ENCODE measurements at places on chromosomes 16 and 17.

DNA sequence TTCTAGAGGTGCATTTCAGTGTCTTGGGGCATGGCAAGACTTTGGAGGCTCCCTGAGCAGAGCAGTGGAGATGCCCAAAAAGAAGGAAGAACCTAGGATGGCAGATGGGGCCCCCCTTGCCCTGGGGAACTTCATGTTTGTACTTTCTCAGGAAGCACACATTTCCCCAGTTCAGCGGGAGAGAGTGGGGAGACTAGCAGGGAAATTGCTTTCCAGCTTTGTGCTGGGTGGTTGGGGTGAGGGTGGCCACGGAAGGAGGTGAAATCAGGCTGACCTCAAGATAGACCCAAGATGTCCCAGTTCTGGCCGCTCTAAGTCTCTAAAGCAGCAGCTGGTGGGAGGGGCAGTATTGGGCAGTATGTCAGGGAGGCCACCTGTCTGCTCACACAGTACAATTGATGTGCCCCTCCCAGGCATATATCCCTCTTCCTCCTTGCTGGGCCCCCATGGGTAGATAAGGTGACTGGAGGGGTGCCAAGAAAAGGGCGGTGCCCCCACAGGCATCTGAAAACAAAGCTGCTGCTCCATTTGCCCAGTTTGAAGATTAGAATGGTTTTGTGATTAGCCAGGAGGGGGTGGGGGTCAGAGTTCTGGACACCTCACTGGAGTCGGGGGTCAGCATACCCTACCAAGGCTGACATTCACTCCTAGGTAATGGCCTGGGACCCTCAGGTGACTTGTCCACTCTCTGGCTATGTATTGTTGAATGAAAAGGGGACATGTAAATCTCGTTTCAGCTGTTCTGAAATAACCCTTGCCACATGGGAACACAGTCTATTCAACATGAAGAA, 17.1 kb upstream of the NAGLU start:
- no peak for DNase-seq

GRCh38 chr17:1362065-1362848, 37.8 kb downstream of the YWHAE start:
- DNase-seq, result no peak

GRCh38 chr16:30758988-30759491, 2.8 kb downstream of the CFAP119 start:
- no peak for DNase-seq

- no peak for DNase-seq
Observed at GRCh38 chr17:82914375-82914774, 74.6 kb upstream of the ZNF750 start.

GRCh38 chr17:12522743-12523183, 142.9 kb upstream of the MYOCD start:
- DNase-seq, result peak; percentile 89

- no peak for DNase-seq
Observed at GRCh38 chr17:20145567-20145966, 136.4 kb downstream of the SPECC1 start.

DNA sequence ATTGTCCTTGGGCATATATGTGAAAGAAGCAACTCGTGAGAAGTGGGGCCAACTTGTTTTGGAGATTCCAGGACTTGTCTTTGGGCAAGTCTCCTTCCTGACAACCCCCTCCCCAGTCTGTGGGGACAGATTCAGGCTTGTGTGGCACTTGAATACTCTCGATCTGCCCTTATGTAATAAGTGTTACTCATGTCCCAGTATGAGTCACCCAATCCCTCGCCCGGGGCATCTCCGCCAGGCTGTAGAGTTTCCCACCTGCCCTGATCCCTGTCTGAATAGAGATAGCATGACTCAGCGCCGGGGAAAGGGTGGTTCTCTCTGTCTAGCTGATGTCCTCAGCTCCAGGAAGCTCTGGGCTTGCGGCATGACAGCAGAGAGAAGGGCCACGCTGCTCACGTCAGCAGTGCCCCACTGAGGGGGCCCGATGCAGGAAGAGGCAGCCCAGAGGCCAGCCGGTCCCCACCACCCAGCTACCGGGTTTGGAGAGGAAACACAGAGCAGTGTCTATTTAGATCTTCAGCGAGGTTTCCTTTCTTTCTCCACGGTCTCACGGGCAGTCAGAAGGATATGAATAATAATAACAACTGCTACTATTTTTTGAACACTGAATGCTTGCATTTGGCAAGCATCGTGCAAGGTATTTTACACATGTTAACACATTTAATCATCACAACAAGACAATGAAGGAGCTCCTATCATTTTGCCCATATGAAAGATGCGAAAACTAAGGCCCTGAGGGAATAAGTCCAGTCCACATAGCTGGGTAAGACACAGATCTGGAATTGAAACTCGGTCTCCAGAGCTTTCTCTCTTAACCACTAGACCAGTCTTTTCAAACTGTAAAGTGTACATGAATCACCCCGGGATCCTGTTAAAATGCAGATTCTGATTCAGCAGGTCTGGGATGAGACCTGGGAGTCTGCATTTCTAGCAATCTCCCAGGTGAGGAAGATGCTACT, 426.7 kb upstream of the MAF start:
- peak; percentile 62 for DNase-seq

DNA sequence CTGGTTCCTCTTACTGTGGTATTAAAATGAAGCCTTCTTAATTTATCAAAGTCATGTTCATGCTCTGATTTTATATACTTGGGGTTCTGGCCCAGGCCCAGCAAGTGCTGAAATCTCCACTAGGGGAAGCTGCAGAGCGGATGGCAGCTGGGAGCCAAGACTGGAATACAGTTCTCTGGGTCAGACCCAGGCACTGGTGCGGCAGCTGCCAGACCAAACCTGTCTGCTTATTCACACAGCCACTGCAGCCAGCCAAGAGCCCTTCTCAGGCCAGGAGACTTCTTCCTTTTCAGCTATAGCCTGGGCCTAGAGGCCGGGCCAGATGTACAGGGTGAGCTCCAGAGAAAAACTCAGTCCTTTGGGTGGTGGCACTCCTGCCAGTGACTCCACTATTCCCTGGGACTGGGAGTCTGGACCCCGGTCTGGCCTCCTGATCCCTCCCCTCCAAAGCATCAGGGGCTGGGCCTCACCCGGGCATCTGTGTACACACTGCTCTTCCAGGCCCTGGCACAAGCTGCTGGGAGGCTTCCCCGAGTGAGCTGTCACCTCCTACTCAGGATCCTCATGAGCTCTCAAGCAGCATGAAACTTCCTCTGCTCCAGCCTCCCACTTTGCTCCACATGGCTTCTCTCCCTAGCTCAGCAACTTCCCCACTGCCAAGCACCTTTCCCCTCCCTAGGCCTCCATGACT, 24.4 kb downstream of the ATP6V0D1 start:
- DNase-seq, result no peak

DNA sequence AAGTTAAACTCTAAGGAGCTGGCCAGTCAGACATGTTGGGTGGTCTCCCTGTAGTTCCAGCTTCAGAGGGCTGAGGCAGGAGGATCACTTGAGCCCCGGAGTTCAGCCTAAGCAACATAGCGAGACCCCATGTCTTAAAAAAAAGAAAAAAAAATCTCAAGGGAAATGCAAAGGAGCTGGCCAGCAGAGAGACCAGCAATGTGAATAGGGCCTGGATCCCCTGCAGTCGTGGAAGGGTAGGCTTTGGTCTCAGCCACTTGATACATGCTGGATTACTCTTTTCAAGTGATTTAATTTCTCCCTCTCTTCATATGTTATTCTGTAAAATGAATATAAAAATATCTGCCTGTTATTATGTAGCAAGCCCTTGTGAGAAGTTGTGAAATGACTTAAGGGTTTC, 207.7 kb downstream of the SPECC1 start:
- DNase-seq, result no peak

GRCh38 chr16:1610899-1611632, 806 bp downstream of the IFT140 start:
- no peak for DNase-seq

- DNase-seq, result no peak
Observed at GRCh38 chr17:11561281-11561680, 37.0 kb upstream of the DNAH9 start.

DNA sequence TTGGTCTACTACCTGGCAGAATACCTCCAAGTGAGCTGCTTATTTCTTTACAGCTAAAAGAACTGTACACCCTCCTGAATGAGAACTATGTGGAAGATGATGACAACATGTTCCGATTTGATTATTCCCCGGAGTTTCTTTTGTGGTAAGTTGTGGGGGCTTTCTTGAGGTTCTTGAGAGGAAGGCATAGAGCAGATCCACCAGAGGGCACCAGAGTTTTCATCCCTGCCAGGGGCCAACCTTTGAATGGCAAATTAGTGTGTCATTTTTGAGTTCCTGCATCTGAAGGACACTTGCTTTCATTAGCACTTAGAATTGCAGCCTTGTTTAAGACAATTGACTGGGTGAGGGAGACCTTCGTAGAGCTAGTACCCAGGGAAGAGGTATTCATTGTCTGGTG, 35.0 kb downstream of the NMT1 start:
- no peak for DNase-seq

DNA sequence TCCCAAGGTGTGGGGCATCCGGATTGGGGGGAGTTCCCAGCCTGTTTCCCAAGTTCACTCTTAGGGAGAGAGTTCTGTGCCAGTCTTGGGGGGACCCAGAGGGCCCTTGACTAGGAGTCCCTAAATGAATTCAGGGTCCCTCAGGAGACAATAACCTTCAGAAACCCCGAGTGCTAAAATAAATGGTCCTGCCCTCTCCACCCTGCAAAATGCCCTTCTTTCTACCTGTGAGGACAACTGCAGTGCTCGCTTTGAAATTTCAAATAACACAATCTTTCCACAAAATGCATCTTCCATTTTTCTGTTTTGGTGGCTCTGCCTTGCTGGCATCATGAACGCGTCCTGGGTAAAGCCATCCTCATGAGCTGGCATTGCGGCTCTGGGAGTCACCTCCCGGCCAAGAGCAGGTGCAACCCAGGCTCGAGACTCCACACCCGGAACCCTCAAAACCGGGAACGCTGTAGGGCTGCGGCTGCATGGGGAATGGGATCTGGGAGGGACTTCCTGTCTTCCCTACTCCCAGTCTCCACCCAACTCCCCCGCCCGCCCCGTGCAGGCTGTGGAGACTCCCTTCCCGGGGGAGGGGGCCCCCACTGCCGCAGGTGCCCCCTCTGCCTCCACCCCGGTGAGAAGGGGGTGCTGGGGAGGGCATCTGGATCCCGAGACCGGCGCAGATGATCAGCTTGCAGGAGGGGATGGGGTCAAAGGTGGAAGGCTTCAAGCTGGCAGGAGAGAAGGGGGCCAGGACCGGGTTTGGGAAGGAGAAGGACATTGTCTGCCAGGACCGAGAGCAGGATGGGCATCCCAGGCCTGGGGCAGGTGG, at the start of gene ZNF205:
Gene ZNF205 (plus strand): TSS at position 529 of the 823 bp plus-strand sequence. CDS start 845 bp downstream, outside the sequence.
- no peak for DNase-seq

GRCh38 chr16:62760398-62760797, 724.2 kb upstream of the CDH8 start:
- DNase-seq, result no peak

DNA sequence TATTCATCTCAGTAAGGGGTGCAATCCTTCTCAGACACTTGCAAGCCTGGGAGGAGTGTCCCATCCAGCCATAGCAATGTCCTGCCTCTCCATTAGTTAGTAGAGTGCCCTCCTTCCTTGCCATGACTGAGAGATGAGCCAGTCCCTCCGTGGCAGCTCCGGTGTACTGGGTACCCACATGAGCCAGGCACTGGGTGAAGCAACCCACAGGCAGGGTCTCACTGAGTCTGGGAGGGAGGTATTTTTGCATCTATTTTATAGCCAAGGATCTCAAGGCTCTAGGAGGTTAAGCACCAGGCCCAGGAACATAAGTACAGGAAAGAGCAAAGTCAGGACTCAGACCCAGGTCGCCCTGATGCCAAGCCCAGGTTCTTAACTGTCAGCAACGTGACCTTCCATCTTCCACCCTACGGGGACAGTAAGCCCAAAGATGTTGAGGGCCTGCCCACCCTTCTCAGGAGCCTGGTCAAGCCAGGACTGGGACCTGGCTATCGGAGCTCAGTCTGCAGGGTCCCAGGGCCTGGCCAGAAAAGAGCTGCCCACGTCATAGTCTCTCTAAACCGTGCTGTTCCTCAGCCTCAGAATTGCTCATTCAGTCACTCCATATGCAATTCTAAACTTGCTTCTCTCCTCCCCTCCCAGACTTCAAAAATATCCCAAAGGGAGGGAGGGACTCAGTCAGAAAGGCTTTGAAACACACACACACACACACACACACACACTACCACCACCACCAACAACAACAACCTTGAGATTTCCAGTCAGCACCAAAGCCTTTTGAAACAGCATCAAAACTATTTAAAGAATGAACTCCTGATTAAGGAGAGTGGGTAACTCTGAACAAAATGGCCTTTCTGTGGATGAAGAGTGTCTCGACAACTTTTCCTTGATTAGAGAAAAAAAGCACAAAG, 16.6 kb downstream of the NOS2 start:
- no peak for DNase-seq

DNA sequence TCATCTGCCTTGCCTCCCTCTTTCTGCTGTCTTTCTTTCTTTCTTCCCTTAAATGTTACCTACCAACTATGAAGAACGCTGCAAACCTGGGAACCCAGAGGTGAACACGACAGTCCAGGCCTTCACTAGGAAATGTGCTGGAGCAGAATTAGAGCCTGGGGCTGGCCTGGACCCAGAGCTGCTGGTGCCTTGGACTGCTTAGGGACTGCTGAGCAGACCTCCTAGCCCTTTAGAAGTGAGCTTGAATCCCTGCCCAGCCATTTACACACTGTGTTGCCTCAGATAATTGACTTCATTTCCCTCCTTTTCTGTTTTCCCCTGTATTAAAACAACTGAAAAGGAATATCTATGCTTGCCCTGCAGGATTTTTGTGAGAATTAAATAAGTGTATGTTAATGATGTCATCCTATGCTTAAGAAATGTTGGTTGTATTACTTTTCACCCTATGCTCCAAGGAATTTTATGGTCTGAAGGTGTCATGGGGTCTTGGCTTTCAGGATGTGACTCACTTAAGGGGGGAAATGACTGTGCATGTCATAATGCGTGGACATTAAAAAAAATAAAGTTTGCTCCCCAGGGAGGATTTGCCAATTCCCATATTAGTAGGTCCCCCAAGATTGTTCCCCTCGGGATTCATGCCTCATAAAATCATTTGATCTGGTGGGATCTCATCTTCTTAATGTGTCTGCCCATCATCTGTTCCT, 11.5 kb downstream of the CDH13 start:
- no peak for DNase-seq

DNA sequence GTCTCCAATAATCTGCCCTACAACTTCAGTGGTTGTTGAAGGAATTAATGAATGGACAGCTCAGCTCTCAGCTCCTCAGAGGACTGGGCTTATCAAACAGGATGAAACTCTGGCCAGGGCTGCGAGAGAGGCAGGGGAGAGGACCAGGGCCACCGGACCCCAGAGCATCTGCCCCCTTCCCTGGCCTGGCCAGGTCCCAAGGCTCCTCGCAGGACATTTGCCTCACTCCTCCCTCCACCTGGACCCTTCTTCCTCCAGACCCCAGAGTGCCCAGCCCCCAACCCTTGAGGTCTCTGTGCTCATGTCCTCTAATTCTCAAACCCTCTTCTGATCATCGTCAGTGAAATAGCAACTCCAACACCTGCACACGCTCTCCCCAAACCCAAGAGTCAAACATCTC, 3.7 kb downstream of the CD300C start:
- no peak for DNase-seq
